ENCODE measurements at places on chromosomes 1 and 21.

DNA sequence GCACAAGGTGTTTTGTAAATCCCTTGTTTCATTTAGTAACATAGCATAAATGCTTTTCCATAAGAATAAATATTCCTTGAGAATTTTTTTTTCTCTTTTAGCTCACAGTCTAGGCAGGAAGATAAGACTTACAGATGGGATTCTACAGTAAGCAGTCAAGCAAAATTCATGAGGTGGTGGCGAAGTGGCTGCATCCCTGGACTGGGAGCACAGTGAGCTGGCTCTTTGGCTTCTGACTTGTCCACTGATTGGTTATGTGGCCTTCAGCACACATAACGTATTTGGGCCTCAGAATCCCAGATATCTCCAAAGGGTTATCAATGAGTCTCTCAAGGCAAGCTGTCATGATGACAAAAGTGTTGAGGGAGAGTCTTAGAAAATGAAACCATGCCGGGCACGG lies 99.8 kb downstream of the EBNA1BP2 start:
- no peak for DNase-seq

DNA sequence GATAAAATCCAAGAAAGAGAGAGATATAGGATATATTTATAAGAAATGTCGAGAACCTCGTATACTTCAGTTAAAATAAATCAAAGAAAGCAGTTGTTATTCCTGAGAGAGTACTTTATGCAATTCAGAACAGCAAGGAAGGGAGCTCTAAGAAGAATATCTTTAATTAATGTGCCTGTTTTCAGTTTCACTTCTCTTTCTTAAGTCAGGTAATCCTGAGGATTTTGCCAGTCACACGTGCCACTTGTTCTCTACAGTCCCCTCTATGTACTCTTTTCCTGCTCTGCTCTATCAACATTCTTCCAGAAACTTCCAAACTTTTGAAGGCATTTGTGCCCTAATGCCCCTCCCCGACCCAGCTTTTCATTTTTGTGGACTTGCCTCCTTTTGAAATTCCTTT lies 211.9 kb downstream of the AKT3 start:
- DNase-seq, result no peak

GRCh38 chr1:196091397-196092135 lies 516.7 kb downstream of the KCNT2 start:
- no peak for DNase-seq

DNA sequence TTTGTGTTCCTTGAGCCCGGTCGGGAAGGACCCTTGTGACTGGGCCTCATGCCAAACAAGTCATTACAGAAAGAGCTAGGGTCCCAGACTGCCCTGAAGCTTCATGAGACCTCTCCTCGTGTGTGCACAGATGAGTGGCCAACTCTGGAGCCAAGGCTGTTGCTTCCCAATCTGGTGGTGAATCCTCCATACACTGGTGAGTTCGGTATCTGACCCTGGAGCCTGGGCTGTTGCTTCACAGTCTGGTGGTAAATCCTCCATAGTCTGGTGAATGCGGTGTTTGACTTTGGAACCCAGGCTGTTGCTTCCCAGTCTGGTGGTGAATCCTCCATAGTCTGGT lies 737.8 kb downstream of the MATN1 start:
- DNase-seq, result no peak

DNA sequence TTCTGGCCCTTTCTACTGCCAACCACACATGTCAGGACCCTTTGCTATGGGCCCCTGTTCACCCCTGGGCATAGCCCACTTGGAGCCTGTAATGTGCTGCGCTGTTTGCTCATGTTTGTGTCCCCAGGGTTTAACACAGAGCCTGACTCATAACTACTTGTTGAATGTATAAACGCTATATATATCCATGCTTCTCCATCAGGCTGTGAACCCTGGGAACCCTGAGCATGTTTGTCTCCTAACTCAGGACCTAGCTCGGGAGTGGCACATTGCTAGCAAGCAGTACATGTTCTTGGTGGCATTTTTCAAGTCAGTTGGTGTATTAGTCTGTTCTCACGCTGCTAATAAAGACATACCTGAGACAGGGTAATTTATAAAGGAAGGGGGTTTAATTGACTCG lies 8.0 kb downstream of the OLFML3 start:
- DNase-seq, result no peak

- DNase-seq, result no peak
Measured at GRCh38 chr21:16279731-16280581, 550.2 kb downstream of the USP25 start.

DNA sequence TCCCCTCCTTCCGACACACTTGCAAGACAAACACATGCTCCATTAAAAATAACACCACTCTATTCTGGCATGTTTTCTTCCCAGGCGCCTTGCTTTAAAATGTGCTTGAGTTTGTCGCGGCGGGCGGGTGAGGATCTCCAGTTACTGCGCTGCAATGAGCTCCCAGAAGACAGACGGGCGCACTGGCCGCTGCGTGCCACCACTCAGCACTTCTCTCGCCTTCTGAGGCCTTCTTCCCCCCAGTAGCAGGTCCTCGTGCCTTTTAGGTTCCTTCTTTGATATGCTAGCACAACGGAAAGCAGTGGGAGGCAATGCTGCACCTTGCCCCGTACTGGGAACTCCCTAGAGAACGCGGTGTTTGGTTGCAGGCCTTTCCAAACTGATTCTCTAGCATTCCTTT lies 279.5 kb upstream of the NR5A2 start:
- no peak for DNase-seq

DNA sequence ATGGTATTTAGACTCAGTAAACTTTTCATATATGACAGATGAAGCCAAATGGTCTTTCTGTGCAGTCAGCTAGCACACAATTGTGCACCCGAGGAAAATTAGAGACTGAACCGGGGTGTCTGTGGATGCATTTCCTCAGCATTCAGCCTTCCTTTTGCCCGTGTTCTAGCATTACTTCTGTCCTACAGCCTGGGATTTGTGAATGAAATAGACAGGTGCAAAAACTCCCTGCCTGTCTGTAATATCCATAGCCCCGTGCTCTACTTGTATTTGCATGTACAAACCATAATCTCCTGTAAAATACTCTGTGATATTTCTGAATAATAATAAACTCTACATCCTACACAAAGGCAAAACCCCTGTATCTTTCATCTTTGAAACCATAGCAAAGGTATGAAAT lies 64.8 kb upstream of the LGALS8 start:
- no peak for DNase-seq

DNA sequence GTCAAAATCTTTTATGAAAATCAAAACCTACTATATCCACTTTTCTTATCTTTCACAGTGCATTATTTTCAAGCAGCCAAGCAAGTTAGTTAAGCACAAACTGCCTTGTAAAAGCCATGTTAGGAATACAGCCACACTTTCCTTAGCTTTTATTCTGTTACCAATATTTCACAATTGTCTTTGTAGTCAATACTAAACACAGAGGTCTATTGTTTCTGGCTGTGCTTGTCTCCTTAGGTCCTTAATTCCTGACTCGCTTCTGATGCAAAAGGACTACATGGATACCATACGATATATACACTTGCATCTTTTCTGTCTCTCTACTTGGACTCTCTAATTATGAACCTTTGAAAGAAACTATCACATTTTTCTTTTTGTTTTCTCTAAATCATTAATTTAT lies 331.8 kb downstream of the NEGR1 start:
- DNase-seq, result no peak

- no peak for DNase-seq
Measured at GRCh38 chr1:30268923-30269666, 454.3 kb downstream of the MATN1 start.

GRCh38 chr1:229031061-229031460 lies 239.8 kb upstream of the RAB4A start:
- no peak for DNase-seq

- no peak for DNase-seq
Measured at GRCh38 chr21:42221581-42222345, 2.8 kb downstream of the ABCG1 start.

DNA sequence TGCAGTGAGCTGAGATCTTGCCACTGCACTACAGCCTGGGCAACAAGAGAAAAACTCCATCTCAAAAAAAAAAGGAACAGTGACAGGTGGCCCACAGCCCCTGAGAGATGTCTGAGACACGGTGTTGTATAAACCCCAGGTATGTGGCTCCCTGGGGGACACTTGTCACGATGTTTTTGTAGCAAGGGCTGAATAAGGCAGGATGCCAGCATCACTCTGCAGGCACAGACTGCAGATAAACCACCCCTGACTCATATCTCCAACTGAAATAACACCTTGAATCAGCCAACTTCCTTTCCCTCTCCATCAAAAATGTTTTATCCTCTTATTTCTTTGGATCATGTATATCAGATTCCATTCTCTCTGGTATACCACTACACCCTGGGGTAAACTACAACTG lies 52.5 kb downstream of the NMNAT2 start:
- DNase-seq, result no peak

GRCh38 chr1:246214708-246215509 lies 292.2 kb downstream of the SMYD3 start:
- peak; percentile 49 for DNase-seq

DNA sequence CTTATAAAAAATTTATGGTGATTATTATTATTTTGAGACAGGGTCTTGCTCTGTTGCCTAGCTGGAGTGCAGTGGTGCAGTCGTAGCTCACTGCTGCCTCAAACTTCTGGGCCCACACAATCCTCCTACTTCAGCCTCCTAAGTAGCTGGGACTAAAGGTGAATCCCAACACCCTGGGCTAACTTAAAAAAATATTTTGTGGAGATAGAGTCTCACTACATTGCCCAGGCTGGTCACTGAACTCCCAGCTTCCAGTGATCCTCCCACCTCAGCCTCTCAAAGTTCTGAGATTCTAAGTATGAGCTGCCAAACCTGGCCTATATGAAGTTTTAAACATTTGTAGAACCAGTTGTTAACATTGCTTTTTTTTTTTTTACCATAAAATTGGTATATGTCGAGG lies 18.2 kb downstream of the NFIA start:
- no peak for DNase-seq

DNA sequence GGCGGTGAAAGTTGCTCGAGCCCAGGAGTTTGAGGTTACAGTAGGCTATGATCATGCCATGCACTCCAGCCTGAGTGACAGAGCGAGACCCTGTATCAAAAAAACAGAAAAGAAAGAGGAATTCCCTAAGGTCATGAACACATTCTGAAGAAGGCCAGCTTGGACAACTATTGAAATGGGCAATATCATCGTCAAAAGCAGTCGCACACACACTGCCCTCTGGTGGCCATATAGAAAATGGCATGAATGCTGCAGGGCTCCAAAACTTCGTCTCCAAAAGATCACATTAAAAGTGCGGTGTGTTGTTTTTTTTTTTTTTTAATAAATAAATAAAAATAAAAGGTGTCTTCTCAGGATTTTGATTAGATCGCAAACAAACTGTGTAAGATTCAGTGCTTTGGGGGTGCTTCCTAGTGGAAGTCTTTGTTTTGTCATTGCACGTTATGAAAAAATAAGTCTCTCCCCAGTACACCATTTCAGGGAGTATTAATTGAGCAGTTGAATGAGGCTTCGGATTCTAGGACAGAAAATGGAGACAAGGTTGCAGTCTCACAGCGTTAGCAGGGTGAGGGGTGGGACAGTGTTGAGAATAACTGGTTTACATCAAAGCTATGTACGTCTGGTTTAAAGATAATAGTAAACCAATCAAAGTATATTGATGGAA lies 87.5 kb upstream of the FMN2 start:
- DNase-seq, result no peak

- no peak for DNase-seq
Measured at GRCh38 chr1:107171333-107171732, 30.5 kb downstream of the NTNG1 start.

DNA sequence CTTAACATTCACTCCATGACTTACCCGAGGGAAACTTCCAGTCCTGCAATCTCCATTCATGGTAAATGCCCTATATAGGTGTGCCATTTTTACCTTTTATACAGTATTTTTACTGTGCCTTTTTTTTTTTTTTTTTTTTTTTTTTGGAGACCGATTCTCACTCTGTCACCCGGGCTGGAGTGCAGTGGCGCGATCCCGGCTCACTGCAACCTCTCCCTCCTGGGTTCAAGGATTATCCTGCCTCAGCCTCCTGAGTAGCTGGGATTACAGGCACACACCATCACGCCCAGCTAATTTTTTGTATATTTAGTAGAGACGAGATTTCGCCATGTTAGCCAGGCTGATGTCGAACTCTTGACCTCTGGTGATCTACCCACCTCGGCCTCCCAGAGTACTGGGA lies 124.4 kb upstream of the PLPPR4 start:
- DNase-seq, result no peak

DNA sequence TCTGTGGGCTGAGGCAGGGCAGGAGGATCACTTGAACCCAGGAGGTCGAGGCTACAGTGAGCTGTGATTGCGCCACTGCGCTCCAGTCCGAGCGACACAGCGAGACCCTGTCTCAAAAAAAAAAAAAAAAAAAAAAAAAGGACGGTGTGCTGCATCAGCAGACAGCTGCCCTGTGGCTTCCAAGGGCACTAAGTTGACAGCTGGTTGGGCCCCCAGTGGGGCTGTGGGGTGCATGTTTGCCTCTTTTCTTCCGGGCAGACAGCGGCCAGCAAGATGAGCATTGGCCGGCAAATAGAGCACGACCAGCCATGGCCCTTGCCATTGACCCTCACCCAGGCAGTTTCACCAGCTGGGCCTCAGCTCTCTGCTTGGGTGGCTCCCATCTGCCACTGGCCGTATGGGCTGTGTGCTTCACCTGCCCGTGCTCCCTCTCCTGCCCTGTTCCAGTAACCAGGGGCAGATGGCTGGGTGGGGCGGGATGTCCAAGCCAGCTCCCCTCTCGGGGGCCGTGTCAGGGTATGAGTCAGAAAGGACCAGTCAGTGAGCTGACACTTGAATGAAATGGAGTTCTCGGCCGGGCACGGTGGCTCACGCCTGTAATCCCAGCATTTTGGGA lies 12.3 kb upstream of the SLC25A34 start:
- DNase-seq, result no peak

DNA sequence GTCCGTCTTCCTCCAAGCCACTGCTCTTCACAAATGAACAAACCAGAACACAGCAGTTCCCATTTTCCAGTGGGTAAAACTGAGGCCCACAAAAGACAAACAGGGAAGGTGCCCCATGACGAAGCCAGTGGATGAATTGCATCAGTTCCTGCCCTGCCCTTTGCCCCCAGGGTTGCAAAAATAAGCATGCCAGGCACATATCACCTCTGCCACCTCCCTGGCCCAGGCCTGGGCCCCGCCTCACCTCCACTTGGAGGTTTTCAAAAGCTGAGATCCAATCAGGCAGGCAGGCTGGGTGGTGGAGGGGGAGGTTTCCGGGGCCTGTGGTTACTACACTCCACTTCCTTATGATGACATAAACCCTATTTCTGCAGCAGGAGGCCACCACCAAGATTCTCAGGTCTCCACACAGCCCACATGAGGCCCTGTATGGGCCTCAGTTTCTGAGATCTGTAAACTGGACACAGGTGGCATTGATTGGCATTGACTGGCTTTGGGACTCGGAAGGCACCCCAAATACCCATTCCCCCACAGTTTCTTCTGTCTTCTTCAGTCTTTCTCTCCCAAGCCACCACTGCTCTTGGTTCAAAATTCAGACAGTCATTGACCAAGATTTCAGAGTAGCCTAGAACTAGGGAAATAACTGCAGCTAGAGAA lies 4.1 kb downstream of the KIF21B start:
- DNase-seq, result no peak
